ENCODE measurements at places on chromosomes 1 and 21. TPM values are rescaled to one million over a fixed set of nuclear protein-coding genes. Genes with fewer than 3 reads are reported as not detected.
A peak's percentile ranks its signal among the peaks of the same experiment; 100 is the strongest.

- DNase-seq, result no peak
These were observed 2.1 kb upstream of the QSOX1 start for GRCh38 chr1:180152588-180152987.

DNA sequence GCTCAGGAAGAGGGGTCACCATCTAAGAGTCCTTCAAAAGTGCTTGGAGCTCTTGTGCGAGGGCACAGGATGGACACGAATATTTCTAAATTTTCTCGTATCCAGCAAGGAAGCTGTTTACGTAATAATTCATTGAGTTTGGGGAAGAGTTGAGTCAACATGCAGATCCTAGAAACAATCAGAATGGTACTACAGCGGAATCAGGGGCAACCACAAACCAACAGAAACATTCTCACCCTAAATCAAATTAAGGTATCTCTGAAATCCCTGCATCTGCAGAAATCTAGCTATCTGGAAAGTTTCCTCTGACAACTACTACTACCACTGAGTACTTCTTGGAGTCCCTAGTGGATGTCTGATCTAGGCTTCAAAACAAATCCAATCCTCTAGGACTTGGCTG is 352.4 kb downstream of the LTN1 start:
- no peak for DNase-seq

DNA sequence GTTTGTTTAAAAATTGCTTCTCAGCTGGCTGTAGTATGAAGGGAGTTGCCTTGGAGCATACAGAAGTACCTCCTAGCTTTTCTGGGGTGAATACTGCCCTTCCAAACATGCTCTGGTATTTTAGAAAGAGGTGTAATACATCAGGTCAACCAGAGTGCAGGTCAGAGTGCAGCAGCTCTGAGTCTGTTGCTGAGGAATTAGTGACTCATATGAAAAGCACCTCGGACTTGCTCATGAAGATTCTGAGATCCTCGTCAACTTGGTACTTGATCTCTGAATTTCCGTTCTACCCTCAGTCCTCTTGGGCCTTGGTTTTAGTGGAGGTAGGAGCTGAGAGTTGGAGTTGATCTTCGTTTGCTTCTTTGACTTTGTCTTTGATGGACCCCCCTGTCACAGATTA is 67.3 kb downstream of the NOS1AP start:
- peak; percentile 80 for DNase-seq

- no peak for DNase-seq
These were observed 8.1 kb downstream of the MFAP2 start for GRCh38 chr1:16972189-16972895.

DNA sequence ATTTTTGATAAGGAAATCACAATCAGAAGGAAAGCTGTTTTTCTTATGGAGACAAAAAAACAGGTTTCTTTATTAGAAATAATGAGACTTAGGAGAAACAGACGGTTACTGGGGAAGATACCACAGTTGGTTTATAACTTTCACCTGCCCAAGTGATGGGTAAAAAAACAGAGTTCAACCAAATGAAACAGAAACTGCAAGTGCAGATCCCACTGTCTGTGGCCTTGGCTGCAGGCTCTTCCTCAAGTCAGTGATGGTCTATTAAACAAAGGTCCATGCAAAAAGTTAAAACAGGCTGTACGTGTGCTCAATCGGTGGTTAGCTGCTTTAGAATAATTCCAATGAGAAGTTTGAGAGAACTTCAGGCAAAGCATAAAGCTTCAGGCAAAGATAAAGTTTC is 112.1 kb upstream of the NEGR1 start:
- DNase-seq, result no peak

- DNase-seq, result no peak
These were observed 211.1 kb downstream of the MRPL39 start for GRCh38 chr21:25396135-25396711.

TCP10L gene
- 0.13 TPM for total RNA-seq

- DNase-seq, result no peak
These were observed 20.5 kb downstream of the PLA2G4A start for GRCh38 chr1:186849271-186849671.

DNA sequence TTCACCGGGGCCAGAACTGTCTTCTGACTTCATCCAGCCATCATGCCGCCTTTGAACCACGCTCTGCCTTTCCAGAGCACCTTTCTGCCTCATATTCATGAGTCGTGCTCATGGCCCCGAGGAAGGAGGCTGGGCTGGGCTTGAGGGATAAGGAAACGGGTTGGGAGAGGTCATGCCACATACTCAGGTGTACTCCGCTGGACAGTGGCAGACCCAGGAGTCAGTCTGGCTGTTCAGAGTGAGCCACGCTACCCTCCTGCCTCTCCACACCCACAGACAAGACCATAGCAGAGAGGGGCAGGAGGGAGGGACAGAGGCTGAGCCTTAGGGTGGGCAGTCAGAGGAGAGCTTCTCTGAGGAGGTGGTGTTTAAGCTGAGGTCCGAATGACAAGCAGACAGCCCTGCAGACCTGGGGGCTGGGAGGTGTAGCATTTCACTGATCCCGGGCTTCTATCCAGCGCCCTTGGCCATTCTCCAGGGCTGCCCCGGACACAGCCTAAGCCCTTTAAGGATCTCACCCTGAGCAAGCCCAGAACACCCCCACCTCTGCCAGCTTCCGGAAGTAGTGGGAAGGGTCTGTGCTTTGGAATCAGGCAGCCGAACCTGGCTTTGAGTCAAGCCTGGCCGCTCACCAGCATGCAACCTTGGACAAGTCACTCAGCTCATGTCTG is 102.3 kb downstream of the LACTBL1 start:
- peak; percentile 20 for DNase-seq

SPRR2A gene
- 1.3 TPM for total RNA-seq

All from bronchial epithelial cell (primary cell).